ENCODE measurements at places on chromosomes 1 and 21.

DNA sequence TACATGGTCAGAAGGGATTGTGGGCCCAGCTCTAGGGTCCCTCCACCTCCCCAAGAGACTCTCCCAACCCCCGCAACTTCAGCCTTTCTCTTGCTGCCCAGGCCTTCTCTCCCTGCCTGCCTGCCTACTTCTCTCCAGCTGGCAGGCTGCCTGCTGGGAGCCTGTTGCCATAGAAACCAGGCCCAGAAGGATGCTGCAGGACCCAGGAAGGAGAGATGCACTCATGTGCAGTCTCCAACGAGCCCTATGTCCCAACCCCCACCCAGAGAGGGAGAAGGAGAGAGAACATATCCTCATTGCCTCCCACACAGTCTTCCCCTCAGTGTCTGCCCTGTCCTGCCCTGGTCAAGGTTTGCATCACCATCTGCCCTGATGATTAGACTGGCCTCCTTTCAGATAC lies 10.8 kb upstream of the SMIM12 start:
- DNase-seq, result no peak

DNA sequence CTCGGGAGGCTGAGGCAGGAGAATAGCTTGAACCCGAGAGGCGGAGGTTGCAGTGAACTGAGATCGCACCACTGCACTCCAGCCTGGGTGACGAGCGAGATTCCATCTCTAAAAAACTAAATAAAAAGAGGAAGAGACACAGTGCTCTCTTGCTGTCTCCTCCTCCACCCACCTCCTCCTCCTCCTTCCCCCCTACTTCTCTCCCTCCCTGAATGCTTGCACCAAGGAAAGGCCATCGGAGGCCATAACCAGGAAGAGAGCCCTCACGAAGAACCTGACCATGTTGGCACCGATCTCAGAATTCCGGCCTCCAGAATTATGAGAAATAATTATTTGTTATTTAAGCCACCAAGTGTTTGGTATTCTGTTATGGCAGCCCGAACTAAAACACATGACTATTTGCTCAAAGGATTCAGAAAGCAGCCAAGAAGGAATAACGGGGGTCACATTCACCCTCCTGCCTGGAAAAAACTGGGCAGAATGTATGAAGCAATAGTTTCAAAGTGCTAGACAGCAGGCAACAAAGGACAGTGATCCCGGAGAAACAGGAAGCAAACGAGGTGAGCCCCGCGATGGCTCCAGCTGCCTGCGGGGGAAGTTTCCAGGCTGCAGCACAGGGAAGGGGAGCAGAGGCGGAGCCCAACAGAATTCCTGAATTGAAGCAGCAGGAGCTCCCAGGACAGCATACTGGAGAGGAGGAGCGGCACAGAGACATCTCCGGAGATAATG lies 35.8 kb downstream of the LDLRAD1 start:
- DNase-seq, result no peak

- DNase-seq, result no peak
These were observed 85.3 kb upstream of the SSX2IP start for GRCh38 chr1:84775535-84775920.

- DNase-seq, result no peak
These were observed 62.5 kb downstream of the OSBPL9 start for GRCh38 chr1:51679435-51679834.
